ENCODE measurements at places on chromosomes 6 and 20.

GRCh38 chr6:32329141-32329540 is 42.6 kb downstream of the TSBP1 start:
- DNase-seq: no peak

DNA sequence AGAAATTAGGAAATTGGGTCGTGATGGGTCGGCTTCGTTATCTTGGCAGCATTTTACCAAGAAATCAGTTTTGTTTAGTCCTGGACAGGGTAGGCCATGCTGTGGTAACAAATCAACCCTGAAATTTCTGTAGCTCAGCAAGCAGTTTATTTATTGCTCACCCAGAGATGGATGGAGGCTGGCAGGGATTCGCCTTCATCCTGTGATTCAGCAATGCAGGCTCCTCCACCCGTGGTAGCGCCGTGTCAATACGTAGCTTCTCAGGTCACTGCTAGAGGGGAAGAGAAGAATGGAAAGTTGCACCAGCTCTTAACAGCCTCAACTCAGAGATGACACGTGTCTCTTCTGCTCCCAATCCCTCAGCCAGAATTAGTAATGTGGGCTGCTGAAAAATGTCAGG is 157.0 kb upstream of the SGK1 start:
- DNase-seq: no peak

DNA sequence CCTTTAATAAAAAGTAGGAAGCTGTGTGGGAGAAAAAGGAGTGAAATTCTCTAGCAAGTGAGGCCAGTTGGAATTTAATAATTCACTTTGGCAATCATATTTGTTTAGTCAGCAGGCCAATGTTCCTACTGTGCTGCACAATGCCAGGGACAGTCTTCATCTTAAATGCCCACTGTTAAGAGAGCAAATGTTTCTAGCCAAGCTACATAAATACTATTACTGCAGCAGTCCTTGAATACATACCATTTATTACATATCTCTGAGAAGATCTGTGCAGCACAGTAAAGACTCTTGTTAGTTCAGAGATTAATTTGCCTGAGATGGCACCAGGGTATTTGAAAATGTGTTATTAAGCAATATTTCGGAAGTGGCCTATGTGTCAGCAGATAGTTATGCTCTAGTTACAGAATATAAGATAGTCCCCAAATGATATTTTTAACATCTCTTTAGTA is 105.4 kb downstream of the OGFRL1 start:
- no peak for DNase-seq

DNA sequence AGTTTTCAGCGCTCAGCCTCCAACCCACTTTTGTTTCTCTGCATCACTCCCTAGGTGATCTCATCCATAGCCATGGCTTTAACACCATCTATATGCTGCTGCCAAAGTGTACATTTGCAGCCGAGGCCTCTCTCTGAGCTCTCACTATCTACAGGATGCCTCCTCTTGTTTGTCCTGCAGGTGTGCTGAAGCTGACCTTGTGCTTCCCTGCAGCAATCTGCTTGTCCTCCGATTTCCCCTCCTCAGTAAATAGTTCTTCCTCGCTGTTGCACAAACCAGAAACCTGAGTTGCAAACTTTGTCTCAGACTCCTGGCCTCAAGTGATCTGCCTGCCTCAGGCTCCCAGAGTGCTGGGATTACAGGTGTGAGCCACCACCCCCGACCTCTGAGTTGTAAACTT is 3.7 kb upstream of the TXNDC5 start:
- DNase-seq: no peak

GRCh38 chr6:19181211-19181610 is 656.0 kb upstream of the ID4 start:
- no peak for DNase-seq

GRCh38 chr6:160750276-160750689 is 48.2 kb downstream of the PLG start:
- DNase-seq: no peak

- no peak for DNase-seq
Observed at GRCh38 chr6:118649918-118650581, 1.3 kb downstream of the CEP85L start.

DNA sequence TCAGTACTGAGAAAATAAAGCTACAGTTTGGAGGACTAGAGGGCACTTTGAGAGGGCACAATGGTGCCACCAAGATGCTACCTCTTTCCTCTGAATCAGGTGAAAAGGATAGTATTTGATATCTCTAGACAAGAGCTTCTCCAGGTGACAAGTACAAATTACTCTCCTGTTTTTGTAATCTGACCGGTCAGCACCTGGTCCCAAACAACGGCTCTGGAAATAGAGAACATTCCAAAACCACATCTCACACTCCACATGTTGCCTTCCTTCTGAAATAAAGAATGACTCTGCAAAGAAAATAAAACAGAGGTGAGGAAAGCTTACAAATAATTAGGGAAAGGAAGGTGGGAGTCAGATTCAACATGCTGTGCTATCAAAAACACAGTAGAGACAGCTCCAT is 51.3 kb upstream of the CITED2 start:
- no peak for DNase-seq

DNA sequence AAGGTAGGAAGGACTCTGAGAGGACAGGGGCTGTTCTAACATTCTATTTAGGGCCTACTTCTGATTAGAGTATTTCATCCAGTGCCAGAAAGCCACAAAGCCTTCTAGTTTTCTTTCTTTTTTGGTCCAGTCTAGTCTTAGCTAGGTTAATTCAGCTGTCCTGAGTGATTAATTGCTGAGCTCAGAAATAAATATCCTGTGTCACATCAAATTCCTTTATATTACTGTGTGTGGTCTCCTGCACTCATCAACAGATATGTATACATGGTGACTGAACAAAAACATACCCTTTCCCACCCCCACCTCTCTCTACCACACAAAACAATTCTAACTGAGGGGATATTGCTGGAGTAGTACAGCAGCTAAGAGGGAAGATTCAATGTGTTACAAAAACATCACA is 601.5 kb upstream of the NRSN1 start:
- DNase-seq: no peak

DNA sequence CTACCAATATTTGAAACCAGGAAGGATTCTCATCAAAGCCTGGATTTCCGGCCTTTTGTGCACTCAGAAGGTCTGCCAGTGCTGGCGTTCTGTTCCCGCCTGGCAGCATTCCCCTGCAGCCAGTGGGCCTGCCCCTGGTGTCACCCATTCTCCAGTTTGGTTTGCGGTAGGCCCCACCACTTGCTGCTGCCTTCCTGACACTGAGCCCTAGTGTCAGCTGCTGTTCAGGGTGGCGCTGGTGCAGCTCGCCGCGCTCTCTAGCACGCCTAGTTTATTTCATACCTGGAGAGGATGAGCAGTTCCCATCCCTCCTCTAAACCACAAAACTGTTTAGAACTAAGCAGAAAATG is 9.5 kb downstream of the NPEPL1 start:
- no peak for DNase-seq

DNA sequence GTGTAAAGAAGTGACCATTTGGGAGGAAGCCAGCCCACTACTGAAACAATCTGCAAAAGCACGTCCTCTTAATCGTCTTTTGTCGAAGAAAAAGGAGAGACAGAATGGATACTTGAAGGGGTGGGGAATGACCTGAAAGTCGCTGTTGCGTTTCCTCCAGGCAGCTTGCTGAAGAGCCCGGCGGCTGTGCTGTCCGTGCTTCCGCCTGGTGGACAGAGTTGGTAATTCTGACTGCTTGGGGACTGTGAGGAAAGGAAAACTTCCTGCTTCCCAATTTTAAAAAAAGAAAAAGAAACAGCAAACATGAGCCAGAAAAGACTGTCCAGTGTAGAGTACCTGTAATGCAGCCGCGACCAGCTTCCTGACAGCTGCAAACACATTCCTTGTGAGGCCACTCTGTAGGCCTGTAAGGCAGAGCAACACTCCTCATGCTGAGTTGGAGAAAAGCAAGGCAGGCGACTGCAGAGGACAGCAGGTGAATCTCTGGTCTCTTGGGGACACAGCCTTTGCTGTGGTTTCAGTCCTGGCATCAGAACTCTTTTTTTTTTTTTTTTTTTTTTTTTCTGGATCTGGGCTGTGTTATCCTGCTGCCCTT is 251.1 kb upstream of the TBX18 start:
- no peak for DNase-seq

- DNase-seq: no peak
Observed at GRCh38 chr20:23341073-23341472, 9.5 kb upstream of the NXT1 start.

DNA sequence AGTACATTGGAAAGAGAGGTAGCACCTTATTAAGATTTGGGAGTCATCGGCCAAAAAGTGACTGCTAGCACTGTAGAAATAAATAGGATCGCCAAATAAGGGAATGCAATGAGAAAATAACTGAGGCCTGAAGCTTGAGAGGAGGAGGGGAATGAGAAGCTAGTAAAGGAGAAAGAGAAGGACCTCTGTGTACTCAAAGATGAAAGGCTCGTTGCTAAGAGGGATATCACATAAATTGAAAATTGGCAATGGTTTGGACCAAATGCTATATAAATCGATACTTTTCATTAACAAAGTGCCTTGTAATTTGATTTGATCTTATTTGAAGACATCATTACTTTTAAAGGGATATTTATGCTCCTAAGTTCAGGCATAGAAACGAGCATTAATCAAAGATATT is 796.3 kb downstream of the QKI start:
- no peak for DNase-seq

GRCh38 chr6:139151425-139152087 is 16.7 kb downstream of the HECA start:
- DNase-seq: no peak

DNA sequence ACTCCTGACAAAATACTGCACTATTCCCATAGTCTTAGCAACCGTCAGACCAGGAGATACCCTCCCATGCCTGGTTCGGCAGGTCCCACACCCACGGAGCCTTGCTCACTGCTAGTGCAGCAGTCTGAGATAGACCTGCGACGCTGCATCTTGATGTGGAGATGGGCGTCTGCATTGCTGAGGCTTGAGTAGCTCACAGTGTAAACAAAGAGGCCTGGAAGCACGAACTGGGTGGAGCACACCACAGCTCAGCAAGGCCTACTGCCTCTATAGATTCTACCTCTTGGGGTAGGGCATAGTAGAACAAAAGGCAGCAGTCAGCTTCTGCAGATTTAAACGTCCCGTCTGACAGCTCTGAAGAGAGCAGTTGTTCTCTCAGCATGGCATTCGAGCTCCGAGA is 25.4 kb downstream of the TMEM244 start:
- no peak for DNase-seq

GRCh38 chr6:122799916-122800686 is 11.0 kb downstream of the SMPDL3A start:
- DNase-seq: no peak

- DNase-seq: no peak
Observed at GRCh38 chr6:162580619-162581018, 146.9 kb downstream of the PRKN start.

- no peak for DNase-seq
Observed at GRCh38 chr20:25534845-25535244, 50.5 kb downstream of the NINL start.

- no peak for DNase-seq
Observed at GRCh38 chr6:7114744-7115458, 7.1 kb downstream of the RREB1 start.

DNA sequence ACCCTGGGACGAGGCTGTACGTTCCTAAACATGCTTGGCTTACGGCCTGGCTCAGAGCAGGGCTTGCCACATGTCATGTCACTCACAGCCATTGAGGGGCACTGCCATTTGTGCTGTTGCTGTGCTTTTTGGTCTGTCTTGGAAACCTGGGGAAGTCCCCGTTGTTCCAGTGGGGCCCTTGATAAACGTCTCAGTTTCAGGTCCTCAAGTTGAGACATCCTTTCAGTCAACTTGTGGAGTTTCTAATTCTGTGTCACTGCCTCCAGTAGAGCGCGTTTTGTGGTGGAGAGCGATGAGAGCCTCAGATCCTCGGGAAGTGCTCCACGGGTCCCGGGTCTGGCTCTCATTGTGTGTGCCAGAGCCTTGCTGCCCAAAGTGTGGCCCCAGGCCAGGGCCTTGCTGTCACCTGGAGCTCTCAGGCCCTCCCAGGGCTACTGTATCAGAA is 43.0 kb upstream of the CCR6 start:
- DNase-seq: peak; percentile 56

DNA sequence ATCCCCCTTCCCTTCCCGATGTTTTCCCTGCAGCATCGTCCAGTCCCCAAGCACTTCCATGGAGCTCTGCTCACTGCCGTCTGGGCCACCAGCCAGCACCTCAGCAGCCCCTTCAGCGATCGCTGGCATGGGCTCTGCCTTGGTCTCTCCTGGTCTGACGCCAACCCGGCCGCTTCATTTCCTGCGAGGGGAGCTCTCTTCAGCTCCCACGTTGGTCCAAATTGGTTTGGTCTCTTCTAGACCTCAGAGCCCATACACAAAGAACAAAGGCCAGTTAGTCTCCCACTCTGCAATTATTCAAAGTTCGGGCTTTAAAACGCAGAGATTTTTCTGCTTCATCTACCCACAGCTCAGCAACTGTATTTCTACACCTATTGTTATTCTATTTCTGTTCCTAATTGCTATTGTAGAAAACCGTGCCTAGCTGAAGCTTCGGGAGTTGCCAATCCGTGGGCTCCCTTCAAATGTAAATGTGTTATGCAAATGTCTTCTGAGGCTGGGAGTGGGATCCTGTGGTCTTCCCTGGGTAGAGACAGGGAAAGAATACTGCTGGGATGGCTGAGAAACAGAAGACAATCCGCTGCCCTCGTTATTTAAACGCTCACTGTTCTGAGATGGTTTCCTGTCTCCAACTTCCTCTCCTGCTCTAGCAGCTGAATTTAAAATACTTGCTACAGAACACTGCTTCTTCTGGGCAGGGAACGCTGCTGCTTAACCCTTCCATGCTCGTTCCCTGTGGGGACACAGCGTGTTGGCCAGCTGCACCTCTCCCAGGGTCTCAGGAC is 154.2 kb upstream of the QKI start:
- no peak for DNase-seq

DNA sequence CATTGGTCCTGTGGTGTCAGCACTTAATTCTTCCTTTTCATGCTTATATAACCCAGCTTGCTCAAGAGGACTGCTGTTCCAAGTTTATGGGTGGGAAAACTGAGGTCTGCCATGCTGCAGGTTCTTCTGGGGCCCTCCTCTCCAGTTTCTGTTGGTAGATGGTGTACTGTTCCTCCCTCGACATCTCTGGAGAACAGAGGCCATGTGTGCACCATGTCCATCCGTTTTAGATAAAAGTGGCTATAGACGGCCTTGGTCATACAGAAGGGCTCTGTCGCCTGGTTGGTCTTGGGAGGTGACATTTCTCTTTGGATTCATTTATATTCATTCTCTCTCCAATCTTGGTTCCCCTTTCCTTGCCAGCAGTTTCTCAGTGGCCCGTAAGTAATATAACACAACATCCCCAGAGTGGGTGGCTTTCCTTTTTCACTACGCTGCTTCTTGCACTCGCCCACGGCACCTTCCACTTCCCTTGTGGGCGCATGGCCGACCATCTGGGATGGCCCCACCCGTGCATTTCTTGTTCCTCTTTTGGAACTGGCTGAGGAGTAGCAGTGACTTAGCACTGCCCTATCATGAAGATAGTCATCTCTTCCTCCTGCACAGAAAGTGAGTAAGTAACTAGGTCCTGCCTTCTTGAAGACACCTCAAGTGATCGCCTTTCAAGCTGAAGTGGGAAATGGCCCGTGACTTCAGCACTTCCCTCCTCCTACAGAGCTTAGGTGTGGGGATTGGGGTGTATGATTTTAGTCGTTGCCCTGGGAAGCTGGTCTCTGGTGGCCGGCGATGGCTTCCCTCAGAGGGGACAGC is 94.2 kb downstream of the RREB1 start:
- no peak for DNase-seq

- peak; percentile 34 for DNase-seq
Observed at GRCh38 chr6:158849899-158850806, 31.0 kb upstream of the EZR start.

- DNase-seq: no peak
Observed at GRCh38 chr6:168691774-168692173, 250.8 kb downstream of the SMOC2 start.

GRCh38 chr20:59993736-59994430 is 35.7 kb downstream of the CDH26 start:
- no peak for DNase-seq

- DNase-seq: no peak
Observed at GRCh38 chr20:3275064-3275935, 36.3 kb upstream of the SLC4A11 start.

Measured in stimulated activated CD4-positive, alpha-beta T cell treated with anti-CD3 and anti-CD28 coated beads, Interleukin-12 subunit alpha, Interleukin-12 subunit beta, amount 100 ng/mL, for 24 hours (primary cell).